Activated CD4-positive, alpha-beta T cell treated with anti-CD3 and anti-CD28 coated beads, Interleukin-2, amount 50 U/mL, for 48 hours (primary cell): ENCODE measurements at places on chromosomes 16 and 17.

DNA sequence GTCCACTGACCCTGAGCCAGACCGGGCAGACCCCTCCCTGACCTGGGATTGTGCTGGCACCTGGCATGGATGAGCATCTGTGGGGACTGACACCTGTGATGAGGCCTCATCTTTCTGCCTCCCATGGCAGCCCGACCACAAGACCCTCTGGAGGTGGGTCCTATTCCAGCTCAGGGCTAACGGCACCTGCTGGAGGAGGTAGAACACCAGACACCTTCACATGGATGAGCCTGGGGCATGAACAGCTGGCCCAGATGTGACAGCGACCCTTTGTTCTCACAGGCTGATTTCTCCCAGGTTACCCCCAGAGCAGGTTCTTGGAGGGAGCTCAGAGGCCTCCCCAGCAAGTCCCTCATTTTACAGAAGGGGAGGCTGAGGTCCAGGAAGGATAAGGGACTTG lies 46.4 kb upstream of the PIK3R6 start:
- no peak for DNase-seq

- DNase-seq, result no peak
Measured at GRCh38 chr16:85474621-85475217, 138.4 kb upstream of the GSE1 start.

GRCh38 chr17:10579270-10579669 lies 29.8 kb upstream of the MYH2 start:
- no peak for DNase-seq

DNA sequence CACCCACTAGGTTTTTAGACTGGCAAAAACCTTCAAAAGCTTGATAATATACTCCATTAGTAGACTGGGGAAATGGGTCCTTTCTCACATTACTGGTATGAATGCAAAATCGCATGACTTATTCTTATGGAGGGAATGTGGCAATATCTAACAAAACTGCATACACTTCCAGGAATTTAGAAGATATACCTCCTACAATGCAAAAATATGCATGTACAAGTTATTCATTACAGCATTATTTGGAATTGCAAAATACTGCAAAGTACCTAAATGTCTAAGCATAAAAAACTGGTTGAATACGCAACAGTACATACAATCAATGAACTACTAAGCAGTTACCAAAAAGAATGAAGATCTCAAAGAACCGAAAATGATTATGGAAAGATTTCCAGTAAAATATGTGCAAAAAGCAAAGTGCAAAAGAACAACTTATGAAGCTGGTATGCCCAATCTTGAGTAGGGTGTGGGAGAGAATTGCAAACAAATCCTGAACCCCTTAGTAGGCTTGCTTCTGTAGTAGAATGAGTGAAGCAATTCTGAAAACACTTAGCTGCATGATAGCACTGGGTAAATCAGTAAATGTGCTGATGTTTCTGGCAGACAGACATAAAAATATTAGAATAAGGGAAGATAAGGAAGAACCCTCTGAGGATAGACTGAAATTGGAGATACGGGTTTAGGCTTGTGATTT lies 180.1 kb downstream of the PARN start:
- DNase-seq, result no peak

- DNase-seq, result peak; percentile 39
Measured at GRCh38 chr17:80558046-80558445, 13.4 kb downstream of the RPTOR start.

GRCh38 chr16:4190712-4191333 lies 51.1 kb downstream of the SRL start:
- no peak for DNase-seq

DNA sequence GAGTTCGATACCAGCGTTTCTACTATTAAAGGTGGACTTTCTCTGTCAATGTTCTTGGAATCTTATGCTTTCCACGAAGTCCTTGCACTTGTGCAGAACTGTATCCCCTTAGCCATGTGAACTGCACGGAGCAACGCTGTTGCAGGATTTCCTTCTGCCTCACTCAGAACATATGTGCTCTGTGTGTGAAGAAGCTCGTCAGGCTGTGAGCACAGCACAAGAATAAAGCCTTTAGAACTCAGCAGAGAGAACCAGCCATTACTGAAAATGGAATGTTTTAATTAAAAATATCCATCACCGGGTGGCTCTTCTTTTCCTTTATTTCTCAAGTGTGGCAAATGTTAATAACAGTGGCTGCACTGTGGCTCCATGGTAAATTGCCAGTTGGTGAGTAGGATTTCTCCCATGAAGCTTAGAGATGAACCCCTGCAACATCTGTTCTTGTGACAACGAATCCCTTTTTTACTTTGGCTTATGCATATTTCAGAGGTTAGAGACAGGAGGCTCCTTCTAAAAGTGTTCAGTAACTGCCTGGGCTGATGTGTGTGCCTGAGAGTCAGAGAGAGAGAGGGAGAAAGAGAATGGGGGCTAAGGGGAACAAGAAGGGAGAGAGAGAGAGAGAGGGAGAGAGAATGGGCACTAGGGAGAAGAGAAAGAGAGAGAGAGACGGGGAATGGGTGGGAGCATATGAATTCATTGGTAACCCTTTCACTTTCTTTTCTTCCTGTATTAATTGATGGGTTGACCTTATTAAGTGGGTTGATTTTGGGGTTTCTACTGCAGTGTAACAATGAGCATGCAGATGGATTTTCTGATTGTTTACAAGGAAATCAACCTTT lies 50.0 kb downstream of the RPTOR start:
- DNase-seq, result no peak

GRCh38 chr17:4221899-4222659 lies 41.7 kb downstream of the ANKFY1 start:
- DNase-seq, result no peak

DNA sequence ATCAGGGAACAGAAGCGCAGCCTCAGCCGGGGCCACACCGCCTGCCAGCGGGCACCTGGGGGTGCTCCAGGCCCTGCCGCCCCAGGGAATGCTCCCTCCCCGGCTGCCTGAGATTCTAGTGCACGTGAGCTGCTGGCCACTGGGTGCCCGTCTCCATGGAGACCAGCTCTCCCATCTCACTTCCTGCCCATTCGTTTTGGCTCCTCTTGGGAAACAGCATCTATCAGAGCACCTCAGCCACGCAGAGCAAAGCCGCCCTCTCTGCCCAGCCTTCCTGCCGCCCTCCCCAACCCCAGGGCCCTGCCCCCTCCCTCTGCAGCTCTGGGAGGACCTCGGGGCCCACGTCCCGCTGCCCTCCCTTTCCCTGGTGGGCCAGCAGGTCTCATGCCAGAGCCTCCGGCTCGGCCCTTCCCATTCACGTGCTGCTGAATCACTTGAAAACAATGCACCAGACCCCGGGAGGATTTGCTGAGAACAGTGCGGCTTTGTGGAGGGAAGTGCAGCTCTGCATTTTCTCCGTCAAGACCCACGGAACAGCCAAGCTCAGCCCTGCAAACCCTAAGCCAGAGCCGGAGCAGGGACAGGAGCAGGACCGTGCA lies 19.4 kb downstream of the CEP295NL start:
- DNase-seq, result no peak

DNA sequence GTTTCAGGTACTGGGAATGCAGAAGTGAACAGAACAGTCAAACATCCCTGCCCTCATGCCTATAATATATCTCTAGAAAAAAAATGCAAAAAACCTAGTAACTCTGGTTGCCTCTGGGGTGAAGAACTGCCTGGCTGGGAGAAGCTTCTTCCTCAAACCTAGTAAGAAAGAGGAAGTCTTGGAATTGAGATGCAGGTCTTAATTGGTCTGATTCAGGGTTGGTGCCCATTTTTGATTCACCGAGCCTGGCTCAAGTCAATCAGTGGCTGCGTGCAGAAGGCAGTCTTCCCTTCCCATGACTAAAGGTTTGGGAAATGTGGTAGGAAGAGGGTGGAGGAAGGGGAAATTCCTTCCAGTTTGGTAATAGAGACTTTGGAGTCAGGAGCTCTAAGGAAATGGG lies 22.4 kb downstream of the CDRT15 start:
- DNase-seq, result no peak

- no peak for DNase-seq
Measured at GRCh38 chr17:20996724-20997615, 45.8 kb downstream of the USP22 start.

DNA sequence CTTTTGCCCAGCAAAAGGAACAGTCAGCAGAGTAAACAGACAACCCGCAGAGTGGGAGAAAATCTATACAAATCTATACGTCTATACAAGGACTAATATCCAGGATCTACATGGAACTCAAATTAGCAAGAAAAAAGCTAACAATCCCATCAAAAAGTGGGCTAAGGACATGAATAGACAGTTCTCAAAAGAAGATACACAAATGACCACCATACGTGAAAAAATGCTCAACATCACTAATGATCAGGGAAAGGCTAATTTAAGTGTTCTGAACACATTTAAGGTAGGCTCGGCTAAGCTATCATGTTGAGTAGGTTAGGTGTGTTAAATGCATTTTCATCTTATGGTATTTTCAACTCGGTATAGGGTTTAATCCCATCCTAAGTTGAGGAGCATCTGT lies 598.0 kb downstream of the WWOX start:
- no peak for DNase-seq

DNA sequence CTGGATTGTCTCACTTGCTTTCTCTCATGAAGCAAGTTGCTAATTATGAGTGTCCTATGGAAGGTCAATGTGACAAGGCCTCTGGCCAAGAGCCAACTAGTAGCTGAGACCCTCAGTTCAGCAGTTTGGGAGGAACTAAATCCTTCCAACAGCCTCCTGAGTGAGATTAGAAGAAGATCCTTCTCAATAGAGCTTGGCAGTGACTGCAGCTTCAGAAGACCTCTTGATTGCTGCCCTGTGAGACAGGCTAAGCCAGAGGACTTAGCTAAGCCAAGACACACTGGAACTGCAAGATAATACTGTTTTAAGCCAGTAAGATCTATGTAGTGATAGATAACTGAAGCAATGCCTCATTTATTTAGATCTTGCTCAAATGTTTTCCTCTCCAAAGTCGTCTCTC lies 34.3 kb downstream of the PCTP start:
- DNase-seq, result no peak

GRCh38 chr16:21614896-21615295 lies 15.5 kb downstream of the METTL9 start:
- DNase-seq, result no peak

GRCh38 chr16:2042171-2042985 lies 5.3 kb downstream of the NTHL1 start:
- DNase-seq, result no peak

DNA sequence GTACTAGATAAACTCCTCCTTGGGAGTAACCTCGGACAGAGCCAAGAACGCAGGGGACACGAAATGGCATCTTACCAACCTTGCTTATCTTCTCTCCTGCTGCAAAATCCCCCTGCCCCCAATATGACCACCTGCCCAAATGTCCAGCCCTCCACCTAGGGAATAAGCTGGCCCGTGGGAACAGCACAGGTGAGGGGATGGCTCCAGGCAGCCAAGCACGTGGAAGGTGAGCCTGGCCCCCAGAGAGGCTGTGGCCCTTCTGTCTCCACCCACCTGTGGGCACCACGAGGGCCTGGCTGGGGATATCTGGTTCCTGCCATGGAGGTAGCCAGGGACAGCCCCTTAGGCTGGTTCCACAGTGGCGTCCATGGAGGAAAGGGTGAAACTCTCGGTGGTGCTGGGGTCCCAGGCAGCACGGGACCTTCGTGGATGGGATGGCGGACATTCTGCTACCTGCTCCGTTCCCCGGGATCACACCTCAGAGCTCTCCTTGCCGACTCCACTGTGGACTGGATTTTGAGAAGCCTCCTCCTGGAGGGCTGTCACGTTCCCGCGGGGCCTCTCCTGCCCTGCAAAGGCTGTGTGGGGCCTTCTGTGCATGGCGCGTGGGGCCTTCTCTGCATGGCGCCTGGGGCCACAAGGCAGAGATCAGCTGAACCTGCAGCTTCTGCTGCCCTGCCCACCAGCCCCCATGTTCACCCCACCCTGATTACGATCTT lies 388.5 kb upstream of the TNRC6C start:
- no peak for DNase-seq

- DNase-seq, result no peak
Measured at GRCh38 chr16:67019171-67019570, 9.8 kb upstream of the CBFB start.

DNA sequence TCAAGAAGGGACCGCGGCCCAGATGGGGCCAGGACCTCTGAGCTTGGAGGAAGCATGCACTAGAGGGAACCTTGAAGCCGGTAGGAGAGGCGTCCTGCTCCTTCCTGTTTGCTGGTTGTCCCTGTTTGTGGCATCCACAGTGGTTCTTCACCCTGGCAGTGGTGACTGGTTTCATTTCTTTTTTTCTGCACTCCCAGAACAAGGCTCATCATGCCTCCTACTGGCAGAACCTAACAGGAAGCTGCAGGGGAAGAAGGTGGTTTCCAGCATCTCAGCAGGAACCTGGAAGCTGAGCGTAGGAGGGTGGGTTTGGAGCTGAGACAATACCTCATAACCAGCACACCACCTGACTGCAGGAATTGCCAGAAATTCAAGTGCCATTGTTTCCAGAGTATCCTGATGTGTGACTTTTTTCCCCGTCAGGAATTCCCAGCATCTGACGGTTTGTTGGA lies 5.8 kb downstream of the TMEM231 start:
- DNase-seq, result peak; percentile 41

GRCh38 chr16:88394426-88394825 lies 11.7 kb downstream of the ZNF469 start:
- DNase-seq, result no peak

- no peak for DNase-seq
Measured at GRCh38 chr17:56774650-56775049, 59.1 kb downstream of the C17orf67 start.

DNA sequence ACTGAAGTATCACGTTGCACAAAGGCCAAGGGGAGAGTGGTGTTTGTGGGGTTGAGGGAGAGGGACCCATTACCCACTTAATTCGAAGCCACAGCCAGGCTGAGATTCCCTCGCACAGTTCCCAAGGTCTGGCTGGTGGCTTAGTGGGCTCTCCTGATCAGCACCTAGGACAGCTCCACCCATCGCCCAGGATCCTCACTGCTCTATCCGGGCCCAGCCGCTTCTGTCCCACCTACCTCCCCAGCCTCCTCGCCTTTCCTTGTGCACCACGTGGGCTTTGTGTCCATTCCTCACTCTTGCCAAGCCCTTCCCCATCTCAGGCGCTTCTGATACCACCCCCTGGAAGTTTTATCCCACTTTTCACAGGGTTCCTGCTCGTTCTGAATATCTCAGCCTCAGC lies 163.5 kb downstream of the CCT6B start:
- DNase-seq, result peak; percentile 26

GRCh38 chr16:2081201-2082084 lies 33.7 kb downstream of the TSC2 start:
- no peak for DNase-seq

GRCh38 chr17:4215882-4216570 lies 47.8 kb downstream of the ANKFY1 start:
- DNase-seq, result no peak

DNA sequence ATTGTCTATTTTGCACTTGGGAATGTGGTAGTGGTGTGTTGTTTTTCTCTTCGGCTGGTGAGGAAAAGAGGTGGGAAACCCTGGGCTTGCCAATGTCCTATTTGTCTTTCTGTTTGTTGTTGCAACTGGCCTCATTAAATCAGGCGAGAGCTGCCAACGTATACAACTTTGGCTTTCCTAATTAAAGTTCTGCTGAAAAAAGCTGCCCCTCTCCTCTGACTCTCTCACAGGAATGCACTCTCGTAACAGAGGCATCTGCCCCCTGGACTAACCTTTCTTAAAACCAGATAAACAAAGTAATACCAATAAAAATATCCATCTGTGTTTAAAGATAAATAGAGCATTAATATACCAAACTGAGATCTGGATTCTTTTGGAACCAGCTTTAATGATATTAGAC lies 7.8 kb downstream of the CDRT15 start:
- DNase-seq, result no peak

GRCh38 chr16:1351215-1351581 lies 480 bp downstream of the TSR3 start:
- DNase-seq, result peak; percentile 30
